Chondrocyte (in vitro differentiated cells): ENCODE measurements at places on chromosomes 4 and X. TPM values are rescaled to one million over a fixed set of nuclear protein-coding genes. Genes with fewer than 3 reads are reported as not detected.

- H3K27ac ChIP-seq, result no peak overlapping the region
- no peaks in the 10 kb centered on the region for H3K36me3 ChIP-seq
- no peak for DNase-seq
- peaks cover 4% of the 10 kb centered on the region for H3K4me1 ChIP-seq
- H3K4me3 ChIP-seq, result no peak overlapping the region
- no peaks in the 10 kb centered on the region for H3K27me3 ChIP-seq
Measured at GRCh38 chr4:113083346-113083745, 33.9 kb downstream of the ANK2 start.

- no peak overlapping the region for H3K4me3 ChIP-seq
- H3K4me1 ChIP-seq, result peaks cover 11% of the 10 kb centered on the region
- no peak for DNase-seq
- H3K27ac ChIP-seq, result no peak overlapping the region
- H3K36me3 ChIP-seq, result peaks cover 3% of the 10 kb centered on the region
- H3K27me3 ChIP-seq, result no peaks in the 10 kb centered on the region
Measured at GRCh38 chr4:144611850-144612249, 34.1 kb upstream of the HHIP start.

DNA sequence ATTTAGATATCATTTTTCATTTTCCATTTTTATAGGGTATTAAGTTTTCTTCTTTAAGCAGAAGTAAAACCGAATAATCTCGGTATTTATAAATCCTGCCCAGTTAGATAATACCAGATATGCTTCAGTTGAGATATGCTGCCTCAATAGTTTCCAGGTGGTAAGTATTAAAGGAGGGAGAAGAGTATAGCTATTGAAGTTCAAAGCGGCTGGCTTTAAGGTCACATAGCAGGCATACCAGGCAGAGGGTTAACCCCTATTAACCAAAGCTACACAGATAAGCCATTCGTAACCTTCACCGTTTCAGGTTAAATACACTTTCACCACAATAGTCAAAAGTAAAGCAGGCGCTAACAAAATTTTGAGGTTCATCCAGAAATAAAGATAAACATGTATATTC lies 54.2 kb downstream of the EDNRA start:
- no peak overlapping the region for H3K4me3 ChIP-seq
- no peaks in the 10 kb centered on the region for H3K27me3 ChIP-seq
- DNase-seq, result no peak
- H3K27ac ChIP-seq, result no peak overlapping the region
- H3K36me3 ChIP-seq, result peaks cover 28% of the 10 kb centered on the region

DNA sequence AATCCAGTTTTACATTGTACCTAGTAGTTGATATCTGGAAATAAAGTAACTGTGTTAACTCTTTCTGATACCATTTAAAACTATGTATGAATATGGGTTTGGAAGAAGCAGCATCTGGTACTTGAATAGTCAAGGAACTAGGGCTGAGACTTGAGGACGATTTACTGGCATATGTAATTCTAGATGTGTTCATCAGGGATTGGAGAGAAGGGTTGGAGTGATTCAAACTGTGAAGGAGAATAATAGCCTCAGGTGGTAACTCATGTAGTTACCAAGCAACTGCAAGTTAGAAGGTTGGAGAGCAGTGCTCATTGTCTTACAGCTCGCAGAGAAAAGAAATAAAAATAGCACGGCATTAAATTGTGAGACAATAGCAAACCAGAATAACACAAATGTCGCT lies 29.5 kb upstream of the TXLNG start:
- H3K36me3 ChIP-seq, result peaks cover 38% of the 10 kb centered on the region
- no peak overlapping the region for H3K27ac ChIP-seq
- no peak overlapping the region for H3K4me3 ChIP-seq
- no peak for DNase-seq

DNA sequence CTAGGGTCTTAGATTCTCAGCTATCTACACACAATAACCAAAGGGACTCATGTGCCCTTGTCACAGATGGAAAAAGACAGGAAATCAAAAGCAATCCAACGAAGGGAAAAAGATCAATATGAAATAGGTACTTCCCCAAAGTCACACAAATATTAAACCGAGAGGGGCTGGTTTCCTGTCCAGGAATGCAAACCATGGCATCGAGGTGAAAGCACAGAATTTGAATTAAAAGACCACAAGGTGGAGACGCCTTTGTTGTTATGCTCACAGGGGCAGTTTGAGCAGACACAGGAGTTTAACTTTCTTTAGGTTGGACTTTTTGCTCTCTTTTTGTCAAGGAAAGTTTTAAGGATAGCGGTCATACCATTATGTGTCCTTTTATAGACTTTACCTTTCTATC lies 14.3 kb downstream of the H2BW1 start:
- no peaks in the 10 kb centered on the region for H3K36me3 ChIP-seq
- H3K27ac ChIP-seq, result no peak overlapping the region
- no peak for DNase-seq
- H3K4me1 ChIP-seq, result peaks cover 17% of the 10 kb centered on the region

- no peak overlapping the region for H3K27ac ChIP-seq
- no peak overlapping the region for H3K4me3 ChIP-seq
- no peak for DNase-seq
- H3K4me1 ChIP-seq, result no peaks in the 10 kb centered on the region
Measured at GRCh38 chrX:19388064-19388679, 44.4 kb downstream of the PDHA1 start.

DNA sequence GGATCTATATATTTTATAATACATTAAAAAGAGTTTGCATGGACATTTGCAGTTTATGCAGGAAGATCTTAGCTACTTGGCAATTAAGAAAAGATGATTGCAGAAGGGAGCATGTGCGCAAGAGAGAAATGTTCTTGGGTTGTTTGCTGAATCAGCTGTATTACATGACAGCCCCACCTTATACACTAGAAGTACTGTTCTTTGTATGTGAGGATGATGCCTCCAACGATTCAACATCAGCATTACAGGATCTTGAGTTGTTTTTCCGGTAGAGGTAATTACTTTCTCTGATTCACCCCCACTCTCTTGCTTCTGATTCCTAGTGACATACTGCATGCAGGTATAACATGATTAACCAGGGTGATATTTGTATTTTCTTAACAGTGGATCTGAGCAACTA lies 140.8 kb downstream of the PCDH7 start:
- H3K4me3 ChIP-seq, result no peak overlapping the region
- no peaks in the 10 kb centered on the region for H3K36me3 ChIP-seq
- no peaks in the 10 kb centered on the region for H3K27me3 ChIP-seq
- no peak overlapping the region for H3K27ac ChIP-seq
- peaks cover 59% of the 10 kb centered on the region for H3K4me1 ChIP-seq

DNA sequence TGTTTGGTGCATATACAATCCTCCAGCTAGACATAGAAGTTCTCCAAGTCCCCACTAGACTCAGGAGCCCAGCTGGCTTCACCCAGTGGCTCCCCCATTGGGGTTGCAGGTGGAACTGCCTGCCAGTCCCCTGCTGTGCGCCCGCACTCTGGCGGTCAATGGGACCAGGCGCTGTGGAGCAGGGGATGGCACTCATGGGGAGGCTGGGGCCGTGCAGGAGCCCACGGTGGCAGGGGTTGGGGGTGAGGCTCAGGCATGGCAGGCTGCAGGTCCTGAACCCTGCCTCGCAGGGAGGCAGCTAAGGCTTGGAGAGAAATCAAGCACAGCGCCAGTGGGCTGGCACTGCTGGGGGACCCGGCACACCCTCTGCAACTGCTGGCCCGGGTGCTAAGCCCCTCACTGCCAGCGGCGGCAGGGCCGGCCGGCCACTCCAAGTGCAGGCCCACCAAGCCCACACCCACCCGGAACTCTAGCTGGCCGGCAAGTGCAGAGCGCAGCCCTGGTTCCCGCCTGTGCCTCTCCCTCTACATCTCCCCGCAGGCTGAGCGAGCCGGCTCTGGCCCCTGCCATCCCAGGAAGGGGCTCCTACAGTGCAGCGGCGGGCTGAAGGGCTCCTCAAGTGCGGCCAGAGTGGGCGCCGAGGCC lies 12.7 kb upstream of the TMPRSS11D start:
- no peaks in the 10 kb centered on the region for H3K27me3 ChIP-seq
- no peak overlapping the region for H3K4me3 ChIP-seq
- no peak for DNase-seq
- no peaks in the 10 kb centered on the region for H3K36me3 ChIP-seq

TMSB4X gene
- 1,769 to 3,180 TPM (median 3,093 TPM) in 3 replicates for total RNA-seq

ENPEP gene
- 0.63 to 2.2 TPM (median 0.72 TPM) in 3 replicates for total RNA-seq
